ENCODE measurements at places on chromosomes 16 and 17.

GRCh38 chr16:17037499-17037898 lies 433.3 kb downstream of the XYLT1 start:
- no peak for DNase-seq

GRCh38 chr17:41917679-41918313 lies 955 bp downstream of the ACLY start:
- DNase-seq, result peak; percentile 18

GRCh38 chr16:48590476-48590875 lies 19.5 kb downstream of the N4BP1 start:
- peak; percentile 31 for DNase-seq

- DNase-seq, result no peak
Observed at GRCh38 chr16:82302042-82302727, 132.2 kb upstream of the MPHOSPH6 start.

DNA sequence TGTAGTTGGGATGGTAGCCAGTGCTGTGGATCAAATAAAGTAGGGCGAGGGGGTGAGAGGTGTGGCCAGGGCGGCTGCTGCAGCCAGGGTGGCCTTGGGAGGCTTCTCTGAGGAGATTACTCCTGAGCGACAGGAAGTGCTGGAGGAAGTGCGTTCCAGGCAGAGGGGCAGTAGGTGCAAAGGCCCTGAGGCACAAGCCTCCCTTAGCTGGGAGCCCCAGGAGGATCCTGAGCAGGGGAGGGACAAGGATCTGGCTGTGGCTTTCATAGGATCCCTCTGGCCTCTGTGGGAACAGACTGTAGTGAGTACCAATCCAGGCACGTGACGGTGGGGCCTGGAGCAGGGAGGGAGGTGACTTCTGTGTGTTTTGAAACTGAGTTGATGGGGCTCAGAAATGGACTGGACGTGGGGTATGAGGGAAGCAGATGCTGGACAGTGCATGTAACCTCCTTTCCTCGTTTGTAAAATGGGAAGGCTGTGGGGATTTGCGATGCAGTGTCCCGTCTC lies 2.8 kb downstream of the LLGL1 start:
- no peak for DNase-seq

DNA sequence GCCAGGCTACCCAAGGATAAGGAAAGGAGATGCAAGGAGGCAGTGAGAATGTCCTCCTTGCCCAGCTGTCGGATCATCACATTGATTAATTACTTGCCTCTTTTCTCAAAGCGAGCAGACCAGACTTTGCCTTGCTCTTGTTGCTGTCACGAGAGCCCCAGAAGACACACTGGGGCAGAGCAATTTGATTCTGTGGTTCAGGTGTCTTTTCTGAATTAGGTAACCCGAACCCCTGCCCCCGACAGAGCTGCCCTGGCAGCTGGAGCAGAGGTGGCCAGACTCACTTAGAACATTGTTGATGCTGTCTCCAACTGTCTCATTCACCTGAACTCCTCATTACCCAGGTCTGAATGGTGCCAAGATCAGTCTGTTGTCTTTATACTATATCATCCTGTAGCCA lies 34.3 kb downstream of the VAT1L start:
- no peak for DNase-seq

DNA sequence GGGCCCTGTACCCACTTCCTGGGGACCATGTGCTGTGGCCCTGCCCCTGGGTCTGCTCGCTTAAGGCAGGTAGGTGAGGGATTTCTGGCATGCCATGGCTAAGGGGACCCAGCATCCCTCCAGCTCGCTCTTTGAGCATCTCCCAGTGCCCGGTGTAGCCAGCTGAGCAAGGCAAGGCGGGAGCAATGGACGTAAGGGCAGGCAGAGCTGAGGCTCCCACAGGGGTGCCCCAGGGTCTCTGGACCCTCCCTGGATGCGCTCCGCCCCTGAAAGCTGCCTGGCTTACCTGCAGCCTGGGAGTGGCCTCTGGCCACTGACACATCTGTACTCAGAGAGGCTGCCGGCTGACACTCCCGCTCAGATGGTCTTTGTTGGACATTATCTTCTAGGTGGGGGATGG lies 189.9 kb downstream of the IRF8 start:
- DNase-seq, result no peak

DNA sequence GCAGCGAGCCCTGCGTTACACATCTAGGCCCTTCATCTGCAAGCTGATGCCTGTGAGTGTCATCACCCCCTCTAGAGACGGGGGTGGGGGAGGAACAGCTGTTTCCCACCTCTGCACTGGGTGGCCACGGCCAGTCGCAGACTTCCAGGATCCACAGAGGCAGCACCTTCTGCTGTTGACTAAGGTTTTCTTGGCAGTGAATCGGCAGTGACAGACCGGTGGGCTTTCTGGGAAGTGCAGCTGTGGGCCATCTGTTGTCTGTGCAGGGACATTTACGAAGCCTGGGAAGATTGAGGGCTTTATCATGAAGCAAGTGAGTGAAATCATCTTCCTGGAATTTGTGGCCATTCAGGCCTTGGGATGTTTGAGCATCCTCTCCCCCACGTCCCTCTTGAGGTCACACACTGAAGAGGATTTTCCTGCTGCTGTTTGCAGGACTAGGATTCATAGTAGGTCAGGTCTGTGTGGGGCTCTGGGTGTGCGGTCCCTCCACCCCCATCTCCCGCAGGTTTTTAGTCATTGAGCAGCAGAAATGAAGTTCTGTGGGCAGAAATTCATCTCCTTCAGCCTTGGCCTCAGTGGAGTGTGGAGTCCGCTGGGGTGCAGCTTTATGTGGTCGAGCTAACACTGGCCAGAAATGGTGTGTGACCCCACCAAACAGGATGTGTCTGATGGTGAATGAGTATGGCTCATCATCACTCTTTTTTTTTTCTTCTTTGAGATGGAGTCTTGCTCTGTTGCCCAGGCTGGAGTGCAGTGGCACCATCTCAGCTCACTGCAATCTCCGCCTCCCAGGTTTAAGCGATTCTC lies 12.0 kb downstream of the PGS1 start:
- DNase-seq, result no peak

DNA sequence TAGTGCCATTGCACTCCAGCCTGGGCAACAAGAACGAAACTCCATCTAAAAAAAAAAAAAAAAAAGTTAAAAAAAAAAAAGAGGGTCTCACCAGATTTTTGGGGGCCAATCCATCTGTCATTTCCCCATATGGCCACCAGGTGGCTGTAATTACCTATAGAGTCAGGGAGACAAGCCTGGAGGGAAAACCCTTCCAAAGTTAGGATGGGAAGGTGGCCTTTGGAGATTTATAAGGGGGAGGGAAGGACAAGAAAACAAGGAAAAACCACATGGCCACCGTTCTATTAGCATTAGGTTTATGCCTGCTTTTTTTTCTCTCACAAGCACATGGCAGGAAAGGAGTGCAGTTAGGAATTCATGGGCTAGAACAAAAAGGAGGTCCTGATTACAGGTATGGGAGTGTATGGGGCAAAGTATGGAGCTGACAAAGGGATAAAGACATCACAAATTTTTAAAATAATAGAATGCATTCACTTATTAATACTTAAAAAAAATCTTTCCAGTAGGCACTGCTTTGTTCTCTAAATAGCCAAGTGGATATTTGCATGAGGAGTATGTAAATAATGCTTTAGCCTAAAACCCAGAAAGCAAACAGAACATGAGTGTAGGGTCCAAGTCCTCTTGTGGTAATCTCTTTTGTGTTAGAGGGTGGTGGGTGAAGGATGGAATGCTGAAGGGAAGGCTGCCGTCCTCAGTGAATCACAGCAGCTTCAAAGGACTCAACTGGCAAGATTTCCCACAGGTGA lies 5.1 kb downstream of the CYB5D1 start:
- peak; percentile 75 for DNase-seq

GRCh38 chr17:72422505-72423285 lies 301.9 kb downstream of the SOX9 start:
- no peak for DNase-seq

DNA sequence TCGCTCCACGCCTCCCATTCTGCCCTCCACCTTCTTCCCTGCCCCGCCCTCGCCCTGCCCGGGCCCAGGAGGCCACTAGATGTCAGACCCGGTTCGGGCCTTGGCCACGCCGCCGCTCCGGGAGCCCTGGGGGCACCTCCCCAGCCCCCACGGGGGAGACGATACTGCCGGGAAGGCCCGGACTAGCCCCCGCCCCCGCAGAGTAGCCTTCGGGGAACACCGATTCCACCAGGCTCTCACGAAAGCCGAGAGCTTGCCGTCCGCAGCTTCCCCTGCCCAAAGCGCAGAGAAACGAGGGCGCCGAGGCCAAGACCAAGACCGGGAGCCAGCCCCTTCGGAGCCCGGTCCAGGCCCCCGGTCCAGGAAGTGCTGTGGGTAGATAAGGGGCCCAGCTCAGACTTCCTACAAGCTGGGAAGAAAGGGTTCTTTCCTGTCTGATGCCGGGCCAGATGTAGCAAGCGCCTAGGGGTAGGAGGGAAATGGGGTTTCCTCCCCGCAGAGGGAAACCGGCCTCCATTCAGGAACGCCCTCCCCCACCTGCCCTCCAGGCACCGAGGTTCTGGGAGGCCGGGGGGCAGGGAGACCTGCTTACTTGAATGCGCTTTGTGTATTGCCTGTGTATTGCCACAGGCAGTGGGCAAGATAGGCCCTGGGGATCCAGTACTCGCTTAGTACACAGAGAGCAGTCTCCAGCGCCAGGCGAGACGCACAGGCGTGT lies 806 bp upstream of the CYB561 start:
- no peak for DNase-seq

GRCh38 chr17:10598621-10599020 lies 49.2 kb upstream of the MYH2 start:
- no peak for DNase-seq

GRCh38 chr16:88391144-88391850 lies 8.5 kb downstream of the ZNF469 start:
- peak; percentile 54 for DNase-seq

DNA sequence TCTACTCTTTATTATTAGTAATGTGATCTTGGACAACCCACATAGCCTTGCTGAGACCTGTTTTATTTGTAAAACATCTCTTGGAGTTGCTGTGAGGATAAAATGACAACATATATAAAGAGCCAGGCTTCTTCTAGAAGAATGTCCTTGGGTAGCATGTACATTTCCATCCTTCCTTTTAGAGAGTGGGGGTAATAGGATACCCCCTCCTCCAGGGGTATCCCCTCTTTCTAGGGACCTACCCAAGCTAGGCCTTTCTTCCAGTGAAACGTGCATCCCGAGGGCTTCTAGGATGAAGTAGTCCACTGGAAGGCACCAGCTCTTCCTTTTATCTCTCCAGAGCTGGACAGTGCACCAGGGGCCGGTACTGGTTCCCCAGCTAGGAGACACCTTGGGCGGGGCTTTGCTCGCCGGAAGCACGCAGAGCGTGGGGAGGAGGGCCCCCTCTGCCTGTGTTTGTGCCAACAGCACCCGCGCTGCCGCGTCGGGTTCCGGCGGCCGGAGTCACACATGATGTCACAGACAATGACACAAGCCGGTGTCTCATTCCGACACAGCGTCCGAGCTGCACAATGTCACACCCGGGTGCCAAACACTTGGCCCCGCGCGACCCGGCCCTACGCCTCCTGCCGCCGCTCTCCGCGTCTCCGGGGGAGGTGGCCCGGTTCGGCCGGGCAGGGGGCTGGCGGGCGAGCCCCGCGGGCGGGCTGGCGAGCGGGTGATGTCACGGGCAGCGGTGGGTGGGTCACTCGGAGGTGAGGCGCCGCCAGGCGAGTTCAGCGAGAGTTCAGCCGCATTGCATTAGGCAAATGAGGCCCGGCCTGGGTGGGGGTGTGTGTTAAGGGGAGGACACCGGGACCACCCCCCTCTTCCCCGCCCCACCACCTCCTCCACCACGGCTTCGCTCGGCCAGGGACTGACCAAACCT lies 23.4 kb downstream of the GJD3 start:
- peak; percentile 65 for DNase-seq

DNA sequence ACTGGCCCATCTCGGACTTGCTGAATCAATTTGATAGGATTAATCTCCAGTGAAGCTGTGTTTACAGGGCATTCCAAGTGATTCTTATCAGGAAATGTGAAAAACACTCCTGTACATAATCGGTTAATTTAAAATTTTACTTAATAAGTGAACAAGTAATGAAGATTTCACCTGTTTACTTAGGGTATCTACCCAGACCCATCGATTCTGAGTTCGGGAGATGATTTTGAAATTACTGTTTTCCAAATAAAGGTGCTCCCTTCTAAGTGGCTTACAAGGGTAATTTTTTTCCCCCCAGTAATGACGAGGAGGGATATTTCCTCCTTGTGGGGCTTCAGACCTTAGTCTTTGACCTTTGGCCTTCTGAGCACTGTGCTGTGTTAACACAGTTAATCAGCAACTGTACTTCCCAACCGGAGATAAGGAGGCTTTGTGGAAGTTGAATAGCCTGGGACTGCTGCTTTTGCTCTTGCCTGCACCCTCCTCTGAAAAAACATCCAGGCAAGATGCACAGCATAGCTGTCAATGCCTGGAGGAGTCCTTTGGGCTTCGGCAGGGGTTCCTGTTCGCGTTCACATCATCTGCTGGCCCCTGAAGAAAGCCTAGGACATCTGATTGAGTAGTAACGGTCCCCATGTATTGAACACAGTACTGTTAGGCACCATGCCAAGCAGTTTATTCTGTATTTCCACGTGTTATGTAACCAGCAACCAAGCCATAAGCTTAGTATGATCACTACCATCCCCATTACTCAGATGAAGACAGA lies 1.8 kb downstream of the FAHD1 start:
- DNase-seq, result no peak
